ENCODE measurements at places on chromosomes 16 and 17.

DNA sequence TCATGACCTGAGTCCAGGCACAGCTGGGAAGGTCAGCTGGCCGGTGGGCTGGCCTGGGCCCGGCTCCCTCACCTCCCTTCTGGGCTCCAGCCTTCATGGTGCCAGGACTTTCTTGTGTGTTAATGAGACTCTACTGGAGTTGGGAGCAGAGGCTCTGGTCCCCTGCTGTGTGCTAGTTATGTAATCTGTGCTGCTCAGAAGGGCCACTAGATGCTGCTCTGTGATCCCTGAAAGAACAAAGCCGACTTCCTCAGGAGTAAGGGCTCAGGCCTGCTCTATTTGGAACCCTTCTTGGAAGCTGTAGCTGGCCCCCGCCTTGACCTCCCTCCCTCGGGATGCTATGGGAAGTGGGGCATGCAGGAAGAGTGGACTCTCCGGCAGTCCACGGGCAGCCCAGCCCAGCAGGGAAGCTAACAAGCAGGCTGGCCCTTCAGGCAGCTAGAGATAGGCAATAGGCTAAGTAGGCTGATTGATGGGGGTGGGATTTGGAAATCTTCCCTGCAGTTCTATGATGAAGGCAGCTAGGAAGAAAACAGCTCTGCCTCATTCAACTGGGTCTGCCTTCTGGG lies 3.3 kb upstream of the CDK5R1 start:
- peak; percentile 64 for DNase-seq

DNA sequence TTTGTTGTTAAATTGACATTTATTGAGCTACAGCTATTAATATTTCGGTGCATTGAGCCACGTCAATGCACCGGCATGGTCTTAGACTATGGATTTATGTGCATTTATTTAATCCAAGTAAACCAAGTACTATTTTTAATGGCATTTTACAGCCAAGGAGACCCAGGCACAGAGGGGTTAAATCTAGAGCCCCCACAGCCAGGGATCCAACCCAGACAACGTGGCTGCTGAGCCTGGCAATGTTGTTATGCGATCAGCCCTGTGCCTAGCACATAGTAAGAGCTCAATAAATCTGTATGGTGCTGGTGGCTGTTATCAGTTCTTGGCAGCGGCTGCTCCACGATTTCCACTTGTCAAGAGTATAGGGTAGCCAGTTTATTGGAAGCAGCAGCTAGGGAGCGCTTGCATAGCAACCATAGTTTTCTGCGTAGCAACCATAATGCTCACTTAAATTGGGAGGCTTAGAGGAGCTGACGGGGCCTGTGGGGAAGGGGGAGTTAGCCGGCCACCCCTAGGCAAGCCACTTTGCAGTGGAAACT lies 541 bp upstream of the RBBP6 start:
- DNase-seq = peak; percentile 78

DNA sequence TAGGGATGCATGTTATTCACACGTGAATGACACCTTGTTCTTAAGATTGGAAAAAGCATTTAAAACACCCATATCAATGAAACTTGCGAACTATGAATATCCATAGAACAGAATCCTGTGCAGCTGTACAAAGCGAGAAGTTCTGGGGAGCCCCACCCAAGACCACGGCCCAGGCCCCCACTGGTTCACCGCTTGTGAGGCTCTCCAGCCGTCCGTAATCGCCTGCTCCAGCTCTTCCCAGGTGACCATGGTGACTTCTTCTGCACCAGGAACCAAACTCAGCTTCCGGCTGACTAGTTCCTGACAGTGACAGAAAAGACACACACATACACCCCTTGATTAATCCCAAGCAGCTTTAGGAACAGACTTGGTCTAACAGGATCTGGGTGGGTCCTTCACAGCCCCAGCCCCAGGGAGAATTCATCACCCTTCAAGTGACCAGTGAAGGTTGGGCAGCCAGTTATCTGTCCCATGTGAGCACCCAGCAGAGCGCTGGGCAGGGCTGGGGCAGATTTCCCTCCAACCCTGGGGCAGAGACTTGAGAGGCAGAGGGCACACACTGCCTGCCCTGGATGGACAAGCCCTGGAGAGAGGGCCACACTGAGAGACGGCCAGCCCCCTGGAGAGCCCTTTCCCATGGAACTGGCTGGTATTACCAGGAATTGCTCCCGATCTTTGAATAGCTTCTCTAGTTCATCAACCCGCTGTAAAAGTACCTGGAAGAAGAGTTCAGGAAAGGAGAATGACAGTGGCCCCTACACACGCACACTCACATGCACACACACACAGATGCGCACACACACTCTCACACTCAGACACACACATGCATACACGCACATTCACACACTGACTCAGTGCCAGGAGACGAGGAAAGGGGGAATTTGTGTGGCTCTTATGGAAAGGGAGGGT lies 3.6 kb downstream of the QRICH2 start:
- no peak for DNase-seq

DNA sequence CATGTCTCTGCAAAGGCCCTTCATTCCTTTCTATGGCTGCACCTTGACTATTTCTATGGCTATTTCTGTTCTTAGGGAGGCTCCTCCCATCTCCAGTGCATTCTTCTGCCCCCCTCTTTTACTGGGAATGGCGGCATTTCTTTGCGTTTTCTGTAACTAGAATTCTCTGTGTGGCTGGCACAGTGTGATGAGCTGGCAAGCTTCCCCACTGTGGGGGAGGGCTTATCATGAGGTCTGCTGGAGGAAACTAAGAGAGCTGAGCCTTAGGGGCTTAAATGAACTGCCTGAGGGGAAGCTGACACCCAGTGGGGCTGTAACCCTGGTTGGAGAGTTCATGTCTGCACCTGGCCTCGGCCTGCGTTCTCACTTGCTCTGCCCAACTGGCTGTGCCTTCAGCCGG lies 1.5 kb upstream of the CARD14 start:
- DNase-seq = no peak

DNA sequence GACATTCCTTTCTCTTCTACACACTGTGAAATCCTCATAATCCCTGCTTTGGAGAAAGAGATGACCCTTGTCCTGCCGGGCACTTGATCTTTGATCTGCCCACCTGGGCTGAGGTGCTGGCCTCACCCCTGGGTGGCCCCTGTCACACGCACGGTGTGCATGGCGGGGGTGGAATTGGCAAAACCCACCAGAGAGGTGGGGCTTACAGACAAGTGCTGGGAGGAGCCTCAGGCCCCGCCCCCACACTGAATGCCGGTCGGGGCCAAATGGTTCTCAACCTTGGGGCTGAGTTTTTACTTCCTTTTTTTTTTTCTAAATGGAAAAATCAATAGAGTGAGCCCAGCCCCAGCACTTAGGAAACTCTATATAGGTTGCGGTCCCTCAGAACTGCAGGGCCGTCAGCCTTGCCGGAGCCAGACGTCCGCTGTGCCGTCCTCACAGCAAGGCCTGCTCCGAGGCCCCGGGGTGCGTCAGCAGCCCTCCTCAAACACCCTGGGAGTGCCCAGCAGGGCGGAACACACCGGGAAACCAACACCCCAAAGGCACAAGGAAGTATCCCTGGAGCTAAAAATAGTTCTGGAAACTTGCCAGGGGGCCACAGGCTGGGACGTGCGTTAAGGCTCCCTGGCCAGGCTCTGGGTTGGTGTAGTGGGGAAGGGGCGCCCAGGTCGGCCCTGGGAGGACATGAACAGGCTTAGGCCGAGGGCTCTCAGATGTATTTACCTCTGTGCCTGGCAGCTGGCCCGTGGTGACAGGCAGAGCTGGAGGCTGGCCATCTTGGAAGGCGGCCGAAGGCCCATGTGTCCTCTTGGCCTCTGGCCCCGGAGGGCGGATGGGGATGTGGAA lies 11.0 kb downstream of the GPRC5C start:
- DNase-seq = no peak

DNA sequence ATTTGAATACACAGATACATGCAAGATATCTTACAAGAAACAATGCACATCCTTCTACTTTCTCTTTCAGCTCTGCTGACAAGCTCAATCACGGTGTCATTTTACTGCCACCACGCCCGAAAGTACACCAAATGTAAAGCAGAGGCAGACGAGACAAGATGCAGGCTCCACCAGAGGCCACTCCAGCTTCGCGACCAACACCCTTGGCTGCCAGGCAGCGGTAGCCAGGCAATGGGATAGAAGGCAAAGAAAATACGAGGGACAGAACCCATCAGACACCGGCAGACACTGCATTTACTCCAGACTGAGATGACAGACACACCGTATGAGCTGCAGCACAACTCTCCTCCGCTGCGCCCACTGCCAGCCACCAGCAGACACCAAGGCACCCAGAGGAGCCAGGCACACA lies 41.0 kb downstream of the USP22 start:
- DNase-seq = no peak

DNA sequence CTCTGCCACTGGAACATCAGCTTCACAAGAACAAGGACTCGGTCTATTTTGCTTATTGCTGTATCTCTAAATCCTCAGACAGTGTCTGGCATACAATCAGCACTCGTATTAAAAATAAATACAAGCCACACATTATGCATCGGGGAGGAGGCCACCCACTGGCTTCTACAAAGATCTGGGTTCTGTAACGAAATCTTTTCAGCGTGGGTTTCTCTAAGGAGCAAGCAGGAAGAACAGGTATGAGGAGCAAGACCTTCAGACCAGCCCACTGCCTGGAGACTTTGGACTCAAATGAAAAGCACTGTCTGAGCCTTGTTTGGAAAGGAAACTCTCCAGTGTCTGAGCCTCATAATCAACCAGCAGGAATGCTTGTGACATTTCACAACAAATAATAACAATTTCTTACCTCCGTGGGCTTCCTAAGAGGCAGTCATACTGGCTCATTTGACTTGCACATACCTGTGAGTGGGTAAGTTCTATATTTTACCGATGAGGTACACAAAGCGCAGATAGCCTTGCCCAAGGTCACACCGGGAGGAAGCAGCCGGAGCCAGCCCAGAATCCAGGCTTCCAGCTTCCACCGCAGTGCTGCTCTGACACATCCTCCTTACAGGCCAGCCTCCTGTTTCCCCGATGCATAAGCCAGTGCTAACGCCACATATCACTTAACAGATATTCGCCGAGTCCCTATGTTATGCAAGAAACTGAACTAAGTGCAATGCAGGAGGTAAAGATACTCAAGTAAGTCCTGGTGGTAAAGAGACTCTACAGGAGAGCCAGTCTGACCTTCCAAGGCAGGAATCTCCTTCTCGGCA lies 118.6 kb upstream of the TNRC6C start:
- no peak for DNase-seq

DNA sequence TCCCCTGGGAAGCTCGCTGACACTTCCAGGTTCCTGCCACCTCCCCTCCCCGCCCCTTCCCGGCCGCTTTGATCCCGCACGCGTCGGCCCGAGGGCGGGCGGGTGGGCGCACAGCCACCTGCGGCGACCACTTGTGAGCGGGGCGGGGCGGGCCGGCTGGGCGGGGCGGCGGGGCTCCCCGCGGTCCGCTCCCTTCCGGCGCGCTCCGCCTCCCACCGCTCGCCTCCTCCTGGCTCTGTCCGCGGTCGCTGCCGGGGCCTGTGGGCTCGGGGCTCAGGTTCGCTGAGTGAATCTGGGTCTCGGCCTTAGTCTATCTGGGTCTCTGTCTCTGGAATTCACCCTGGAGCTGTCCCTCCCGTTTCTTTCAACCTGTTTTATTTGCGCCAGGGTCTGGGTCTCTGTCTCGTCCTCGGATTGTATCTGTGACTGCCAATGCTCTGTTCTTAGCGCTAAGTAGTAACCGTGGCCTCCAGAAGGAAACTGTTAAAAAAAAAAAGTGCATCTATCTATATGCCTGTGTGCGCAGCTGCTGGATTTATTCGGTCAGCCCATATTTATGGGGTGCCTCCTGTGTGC lies 2.7 kb upstream of the HES7 start:
- peak; percentile 55 for DNase-seq

DNA sequence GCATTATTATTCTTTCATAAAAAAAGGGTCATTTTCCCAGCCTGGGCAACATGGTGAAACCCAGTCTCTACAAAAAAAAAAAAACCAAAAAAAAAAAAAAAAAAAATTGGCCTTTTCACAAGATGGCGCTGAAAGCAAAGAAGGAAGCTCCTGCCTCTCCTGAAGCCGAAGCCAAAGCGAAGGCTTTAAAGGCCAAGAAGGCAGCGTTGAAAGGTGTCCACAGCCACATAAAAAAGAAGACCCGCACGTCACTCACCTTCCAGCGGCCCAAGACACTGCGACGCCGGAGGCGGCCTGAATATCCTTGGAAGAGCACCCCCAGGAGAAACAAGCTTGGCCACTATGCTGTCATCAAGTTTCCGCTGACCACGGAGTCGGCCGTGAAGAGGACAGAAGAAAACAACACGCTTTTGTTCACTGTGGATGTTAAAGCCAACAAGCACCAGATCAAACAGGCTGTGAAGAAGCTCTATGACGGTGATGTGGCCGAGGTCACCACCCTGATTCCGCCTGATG lies 4.9 kb upstream of the PGAP6 start:
- DNase-seq = no peak

DNA sequence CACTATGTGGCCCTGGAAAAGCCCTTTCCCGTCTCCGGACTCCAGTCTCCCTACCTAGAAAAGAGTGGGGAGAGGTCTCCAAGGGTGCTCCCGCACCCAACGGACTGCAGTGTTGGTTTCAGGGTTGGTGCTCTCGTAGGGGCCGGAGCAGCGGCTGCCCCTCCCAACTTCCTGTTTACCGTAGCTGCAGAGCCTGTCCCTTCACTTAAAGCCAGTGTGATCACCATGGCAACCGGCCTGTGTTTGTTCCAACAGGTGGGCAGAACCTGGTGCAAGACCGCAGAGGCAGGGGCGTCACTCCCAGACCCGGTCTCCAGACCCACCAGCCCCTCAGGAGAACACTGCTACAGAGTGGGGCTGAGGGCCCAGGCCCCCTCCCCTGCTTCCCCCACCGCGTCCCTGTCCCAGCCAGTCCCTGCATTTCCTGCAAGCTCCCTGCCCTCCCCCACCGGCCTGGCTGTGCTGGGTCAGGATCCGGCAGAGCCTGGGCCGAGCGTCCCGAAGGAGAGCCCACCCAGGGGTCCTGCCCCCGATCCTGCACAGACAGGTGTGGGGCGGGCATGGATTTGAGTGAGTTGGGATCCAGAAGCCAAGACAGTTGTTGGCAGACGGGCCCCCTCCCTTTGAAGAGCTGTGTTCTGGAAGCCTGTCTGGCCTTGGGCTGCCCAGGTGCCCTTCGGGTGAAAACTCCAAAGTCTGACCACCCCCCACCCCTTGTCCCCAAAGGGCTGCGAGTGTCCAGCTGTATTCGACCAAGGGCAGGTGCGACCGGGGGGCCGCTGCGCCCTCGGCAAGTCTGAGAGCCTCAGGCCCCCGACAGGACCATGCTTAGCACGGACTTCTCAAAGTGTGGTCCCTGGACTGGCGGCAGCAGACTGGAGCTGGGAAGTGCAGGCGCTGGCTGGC lies 1.5 kb upstream of the BAIAP3 start:
- peak; percentile 39 for DNase-seq

GRCh38 chr16:11138022-11138768 lies 117.8 kb downstream of the SOCS1 start:
- no peak for DNase-seq

- DNase-seq = no peak
Measured at GRCh38 chr16:48274476-48274875, 27.1 kb upstream of the ABCC11 start.
